ENCODE measurements at places on chromosomes 4 and X. TPM values are rescaled to one million over a fixed set of nuclear protein-coding genes. Genes with fewer than 3 reads are reported as not detected.

DNA sequence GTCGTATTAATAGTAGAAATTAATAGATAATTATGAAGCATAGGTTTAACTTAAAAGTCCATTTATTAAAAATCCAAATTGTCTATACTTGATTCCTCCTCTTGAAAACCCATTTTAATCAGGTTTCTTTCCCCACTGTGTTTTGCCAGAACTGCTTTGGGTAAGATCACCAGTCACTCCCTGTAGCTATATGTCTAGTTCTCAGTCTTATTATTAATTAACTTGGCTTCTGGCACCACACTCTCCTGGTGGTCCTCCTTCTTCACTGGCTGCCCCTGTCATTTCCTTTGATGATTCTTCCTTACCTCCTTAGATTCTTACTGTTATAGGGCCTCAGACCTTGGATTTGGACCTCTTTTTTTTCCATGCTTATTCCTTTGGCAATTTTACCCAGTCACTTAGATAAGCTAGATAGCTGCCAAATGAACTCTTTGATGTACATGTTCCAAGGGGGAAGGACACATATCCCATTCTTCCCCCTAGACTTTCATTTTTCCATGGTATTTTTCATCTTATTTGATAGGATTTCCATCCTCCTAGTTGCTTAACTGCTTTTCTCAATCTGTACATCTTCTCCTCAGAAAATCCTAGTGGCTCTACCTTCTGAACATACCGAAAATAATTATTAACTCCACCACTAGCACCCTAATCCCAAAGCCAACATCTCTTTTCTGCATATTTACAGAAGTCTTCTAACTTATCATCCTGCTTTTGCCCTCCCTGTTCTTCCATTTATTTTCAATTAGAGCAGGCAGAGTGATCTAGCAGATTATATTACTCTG is 24.5 kb downstream of the GIMD1 start:
- no peaks in the 10 kb centered on the region for H3K27me3 ChIP-seq
- no peak for DNase-seq
- H3K4me3 ChIP-seq = no peak overlapping the region
- H3K27ac ChIP-seq = no peak overlapping the region

- H3K27ac ChIP-seq = no peak overlapping the region
- no peak for DNase-seq
- H3K36me3 ChIP-seq = no peaks in the 10 kb centered on the region
- no peak overlapping the region for H3K4me3 ChIP-seq
- H3K4me1 ChIP-seq = peaks cover 21% of the 10 kb centered on the region
- peaks cover 3% of the 10 kb centered on the region for H3K27me3 ChIP-seq
Observed at GRCh38 chr4:5954056-5954760, 61.3 kb upstream of the CRMP1 start.

The FABP2 gene
- not detected for total RNA-seq

The HPGD gene
- total RNA-seq = 16.5 TPM

The P2RY4 gene
- 0.21 TPM for total RNA-seq

The SLITRK4 gene
- total RNA-seq = not detected
